ENCODE measurements at places on chromosomes 16 and 17.

DNA sequence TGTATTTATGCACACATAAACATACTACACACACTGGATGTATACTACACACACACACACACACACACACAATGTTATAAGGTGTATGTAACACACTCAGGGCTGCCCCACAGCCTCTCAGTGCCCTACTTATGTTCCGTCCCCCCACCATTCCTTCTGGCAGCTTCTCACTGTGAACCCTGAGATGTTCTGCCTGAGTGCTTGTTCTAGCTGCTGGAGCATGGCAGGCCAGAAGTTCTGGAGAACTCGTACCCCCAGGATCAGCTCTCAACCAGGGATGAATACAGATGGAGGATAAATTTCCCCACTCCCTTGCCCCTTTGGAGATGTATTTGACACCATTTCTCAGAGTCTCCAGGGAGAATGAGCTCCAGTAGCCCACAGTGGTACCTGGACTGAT lies 76.4 kb downstream of the CDH13 start:
- no peak for DNase-seq

GRCh38 chr17:1004769-1005295 lies 7.9 kb downstream of the TIMM22 start:
- no peak for DNase-seq

GRCh38 chr17:64320613-64321553 lies 57.8 kb upstream of the TEX2 start:
- peak; percentile 34 for DNase-seq

DNA sequence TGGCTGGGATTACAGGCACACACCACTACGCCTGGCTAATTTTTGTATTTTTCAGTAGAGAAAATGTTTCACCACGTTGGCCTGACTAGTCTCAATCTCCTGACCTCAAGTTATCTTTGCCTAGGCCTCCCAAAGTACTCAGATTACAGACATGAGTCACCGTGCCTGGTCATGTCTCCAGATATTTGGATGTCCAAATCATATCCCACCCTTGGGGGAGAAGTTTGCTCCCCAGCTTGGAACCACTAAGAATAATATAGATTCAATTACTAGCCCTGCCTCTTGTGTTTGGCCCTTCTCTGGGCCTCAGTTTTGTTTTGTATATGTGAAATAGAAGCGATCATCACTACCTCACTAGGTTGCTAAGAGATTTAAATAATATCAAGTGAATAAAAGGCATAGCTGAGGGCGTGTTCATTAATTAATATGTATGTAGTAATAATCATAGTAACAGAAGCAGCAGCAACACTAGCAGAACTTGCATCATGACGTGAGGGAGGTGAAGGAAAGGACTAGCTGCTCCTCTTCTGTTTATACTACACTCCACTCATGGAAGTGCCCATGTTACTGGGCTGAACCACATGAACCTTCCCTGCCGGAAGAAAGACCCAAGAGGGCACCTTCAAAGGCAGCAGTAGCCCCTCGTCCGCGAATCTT lies 253.6 kb upstream of the XYLT1 start:
- DNase-seq: no peak
